ENCODE measurements at places on chromosomes 3 and 15. TPM values are rescaled to one million over a fixed set of nuclear protein-coding genes. Genes with fewer than 3 reads are reported as not detected.

Gene ARGFX
- polyA plus RNA-seq, result not detected

Gene SENP7
- polyA plus RNA-seq, result 101 TPM

Gene LMAN1L
- not detected for polyA plus RNA-seq

Gene PLSCR2
- polyA plus RNA-seq, result 1.0 TPM

Gene MTHFS
- polyA plus RNA-seq, result 34.9 TPM

Gene EIF4G1
- 178 TPM for polyA plus RNA-seq

Gene CPLX3
- not detected for polyA plus RNA-seq

Gene MKRN3
- polyA plus RNA-seq, result 3.8 TPM

Gene CD200R1
- 0.53 TPM for polyA plus RNA-seq

Gene LYSMD2
- 3.5 TPM for polyA plus RNA-seq

Gene RTP1
- polyA plus RNA-seq, result not detected

Data from left kidney (tissue), 8 donors.